Renal pelvis (tissue), 12 donors: ENCODE measurements at places on chromosomes 7 and 10. TPM values are rescaled to one million over a fixed set of nuclear protein-coding genes. Genes with fewer than 3 reads are reported as not detected.

DNA sequence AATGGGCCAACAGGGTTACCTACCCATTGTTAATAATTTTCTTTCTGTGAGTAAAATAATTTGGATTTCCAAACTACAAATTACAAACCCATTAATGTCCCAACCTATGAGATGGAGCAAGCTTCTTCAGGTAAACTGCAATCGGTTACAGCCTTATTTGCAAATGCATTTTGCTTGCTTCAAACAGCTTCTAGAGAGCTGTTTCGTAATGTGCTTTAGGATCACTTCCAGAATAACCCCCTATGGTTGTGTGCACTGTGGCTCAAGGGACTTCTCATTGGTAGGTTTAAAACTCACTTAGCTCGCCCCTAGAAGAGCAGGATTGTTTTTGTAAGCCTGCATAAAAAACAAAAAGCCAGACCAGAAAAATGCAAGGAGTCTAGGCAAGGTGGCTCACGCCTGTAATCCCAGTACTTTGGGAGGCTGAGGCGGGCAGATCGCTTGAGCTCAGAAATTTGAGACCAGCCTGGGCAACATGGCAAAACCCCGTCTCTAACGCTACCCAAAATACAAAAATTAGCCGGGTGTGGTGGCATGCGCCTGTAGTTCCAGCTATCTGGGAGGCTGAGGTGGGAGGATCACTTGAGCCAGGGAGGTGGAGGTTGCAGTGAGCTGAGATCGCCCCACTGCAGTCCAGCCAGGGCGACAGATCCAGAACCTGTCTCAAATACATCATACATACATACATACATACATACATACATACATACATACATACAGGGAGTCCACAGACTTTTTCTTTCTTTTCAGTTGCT lies 3.3 kb upstream of the MAP3K8 start:
- no peak for DNase-seq

GRCh38 chr10:112585126-112585525 lies 138.1 kb downstream of the VTI1A start:
- no peak for DNase-seq

DNA sequence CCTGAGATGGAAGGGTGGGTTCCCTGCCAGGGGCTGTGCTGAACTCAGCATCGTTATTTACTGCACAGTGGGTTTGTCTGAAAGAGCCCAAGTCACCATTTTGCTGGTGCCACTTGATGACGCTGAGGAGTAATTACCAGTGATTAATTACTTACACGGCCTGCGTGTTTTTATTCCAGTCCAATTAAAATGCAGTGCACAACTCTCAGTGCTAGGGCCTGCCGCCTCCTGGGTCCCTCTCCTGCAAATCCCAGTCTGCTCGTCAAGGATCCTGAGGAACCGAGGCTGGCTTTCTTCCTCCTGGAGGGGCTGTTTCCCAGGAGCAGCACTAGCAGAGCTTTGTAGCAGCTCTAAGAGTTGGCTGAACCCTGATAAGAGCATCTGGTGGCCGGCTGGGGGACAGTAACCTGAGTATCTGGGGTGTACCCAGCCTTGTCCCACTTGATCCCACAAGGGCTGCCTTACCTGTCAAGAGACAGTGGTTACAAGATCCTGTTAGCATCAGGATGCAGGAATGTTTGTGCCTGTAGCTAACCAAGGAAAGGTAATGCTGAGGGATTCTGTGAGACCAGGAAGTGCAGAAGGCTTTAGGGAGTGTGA lies 45.1 kb upstream of the LRRC4 start:
- no peak for DNase-seq

GRCh38 chr7:41116817-41117216 lies 586.1 kb downstream of the INHBA start:
- no peak for DNase-seq

DNA sequence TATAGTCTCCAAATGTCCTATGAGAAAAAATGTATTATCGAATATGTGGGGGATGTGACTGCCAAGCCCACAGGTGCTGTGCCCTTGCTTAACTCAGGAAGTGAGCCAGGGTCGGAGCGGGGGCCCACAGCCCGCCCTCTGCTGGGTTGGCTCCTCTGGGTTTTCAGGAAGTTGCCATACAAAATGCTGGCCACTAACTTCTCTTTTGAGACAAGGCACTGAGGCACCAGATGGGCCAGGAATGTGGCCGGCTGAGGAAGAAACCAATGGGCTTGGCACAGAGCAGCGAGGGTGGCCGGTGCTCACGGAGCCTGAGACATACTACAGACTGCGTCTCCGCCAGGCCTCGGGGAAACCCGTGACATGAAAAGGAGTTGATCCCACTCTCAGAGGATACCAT lies 58.9 kb downstream of the FAM53B start:
- no peak for DNase-seq

DNA sequence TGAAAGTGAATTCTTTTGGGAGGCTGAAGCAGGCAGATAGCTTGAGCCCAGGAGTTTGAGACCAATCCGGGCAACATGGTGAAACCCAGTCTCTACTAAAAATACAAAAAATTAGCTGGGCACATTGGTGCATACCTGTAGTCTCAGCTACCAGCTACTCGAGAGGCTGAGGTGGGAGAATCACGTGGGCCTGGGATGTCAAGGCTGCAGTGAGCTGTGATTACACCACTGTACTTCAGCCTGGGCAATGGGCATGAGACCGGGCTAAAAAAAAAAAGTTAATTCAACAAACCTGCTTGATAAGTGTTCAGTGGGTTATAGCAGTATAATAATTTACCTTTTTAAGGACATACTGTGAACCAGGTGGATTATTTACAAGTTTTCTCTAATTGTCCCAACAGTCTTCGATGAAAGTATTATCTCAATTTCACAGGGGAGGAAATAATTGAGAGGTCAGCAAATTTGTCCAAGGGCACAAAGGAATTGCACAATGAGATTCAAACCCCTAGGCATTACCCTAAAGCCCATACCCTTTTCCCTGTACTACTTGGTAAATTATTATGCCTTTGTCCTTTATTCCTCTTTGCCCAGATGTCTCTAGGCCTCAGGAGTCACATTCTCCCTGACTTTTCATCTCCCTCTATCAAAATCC lies 13.1 kb upstream of the DLD start:
- no peak for DNase-seq

GRCh38 chr10:126565441-126565840 lies 105.1 kb downstream of the C10orf90 start:
- no peak for DNase-seq

DNA sequence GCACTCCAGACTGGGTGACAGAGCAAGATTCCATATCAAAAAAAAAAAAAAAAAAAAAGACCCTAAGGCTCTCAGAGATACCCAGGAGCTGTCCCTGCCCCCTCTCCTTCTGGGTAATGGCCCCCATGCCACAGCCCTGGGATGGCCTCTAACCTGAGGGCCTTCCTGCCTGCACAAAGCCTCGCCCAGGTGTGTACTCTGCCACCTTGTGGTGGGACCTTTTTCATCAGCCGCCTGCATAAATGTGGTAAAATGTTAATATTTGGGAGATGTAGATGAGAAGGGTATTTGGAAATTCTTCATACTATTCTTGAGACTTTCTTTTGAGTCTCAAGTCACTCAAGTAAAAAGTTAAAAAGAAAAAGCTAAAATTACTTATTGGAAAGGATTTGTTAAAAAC lies 46.3 kb upstream of the RNF216 start:
- DNase-seq = no peak

DNA sequence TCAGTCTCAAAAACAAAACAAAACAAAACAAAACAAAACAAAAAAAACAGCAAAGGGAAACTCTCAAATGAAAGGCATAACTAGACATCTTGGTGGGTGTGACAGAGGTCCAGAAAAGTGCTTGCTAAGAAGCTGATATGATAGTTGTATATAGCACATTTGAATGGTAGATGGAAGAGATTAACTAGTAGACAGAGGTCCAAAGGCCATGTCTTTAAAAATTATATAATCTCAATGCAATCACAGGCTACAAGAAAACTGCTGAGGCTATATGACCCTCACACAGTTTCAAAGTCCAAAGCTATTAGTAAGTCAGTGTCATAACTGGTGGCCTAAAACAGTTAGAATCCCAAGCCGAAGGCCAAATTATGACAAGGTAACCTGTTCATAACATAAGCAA lies 15.6 kb upstream of the CUBN start:
- DNase-seq = no peak

DNA sequence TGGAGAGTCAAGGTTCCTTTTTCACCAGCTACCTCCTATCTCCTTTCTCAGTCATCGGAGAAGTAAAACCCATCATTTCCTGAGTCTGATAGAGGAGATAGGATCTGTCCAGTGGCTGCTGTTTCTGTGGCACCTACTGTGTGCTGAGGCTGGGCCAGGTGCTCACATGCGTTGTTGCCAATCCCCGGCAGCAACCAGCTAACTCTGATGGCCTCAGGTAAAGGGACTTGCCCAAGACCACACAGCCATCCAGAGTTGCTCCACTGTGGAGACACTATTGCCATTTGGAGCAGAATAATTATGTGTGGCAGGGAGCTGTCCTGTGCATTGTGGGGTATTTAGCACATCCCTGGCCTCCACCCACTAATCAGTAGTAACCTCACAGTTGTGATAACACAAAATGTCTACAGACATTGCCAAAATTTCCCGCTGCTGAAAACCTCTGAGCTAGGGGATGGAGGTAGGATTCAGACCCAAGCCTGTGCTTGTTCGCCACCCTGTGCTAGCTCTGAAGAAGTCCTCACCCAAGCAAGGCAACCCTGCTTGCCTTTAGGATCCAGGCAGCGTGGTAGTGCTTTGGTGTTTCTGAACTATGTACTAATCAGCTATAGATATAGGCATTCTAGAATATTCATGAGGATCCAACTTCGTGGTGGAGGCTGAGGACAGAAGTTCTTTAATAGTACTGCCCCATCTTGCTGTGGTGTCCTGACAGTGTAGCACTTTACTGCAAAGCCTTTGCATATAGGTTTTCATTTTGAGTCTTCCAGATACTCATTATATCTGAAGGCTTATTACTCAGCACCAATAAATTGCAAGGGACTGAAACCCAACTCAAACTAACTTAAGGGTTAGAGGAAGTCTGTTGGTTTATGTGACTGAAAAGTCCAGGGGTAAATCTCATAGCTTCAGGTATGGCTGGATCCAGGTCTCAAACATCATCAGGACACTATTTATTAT lies 164.6 kb downstream of the GRK5 start:
- DNase-seq = no peak

DNA sequence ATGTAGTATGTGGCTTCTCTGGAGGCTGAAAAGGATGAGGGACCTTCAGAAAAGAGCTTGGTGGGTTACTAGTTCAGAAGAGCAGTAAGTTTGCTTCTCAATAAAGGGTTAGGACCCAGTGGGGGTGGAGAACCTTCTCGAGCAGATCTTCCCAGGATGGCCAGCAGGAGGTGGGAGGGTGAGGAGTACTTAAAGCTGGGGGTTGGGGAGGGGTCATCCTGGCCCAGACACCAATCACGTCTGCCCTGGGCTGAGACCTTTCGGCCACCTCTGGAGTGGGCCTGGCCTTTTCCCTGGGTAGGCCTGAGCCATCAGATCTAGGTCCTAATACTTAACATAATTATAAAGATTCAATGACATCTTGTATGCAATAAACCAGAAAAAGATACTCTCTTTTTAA lies 149.0 kb upstream of the TCF7L2 start:
- no peak for DNase-seq

DNA sequence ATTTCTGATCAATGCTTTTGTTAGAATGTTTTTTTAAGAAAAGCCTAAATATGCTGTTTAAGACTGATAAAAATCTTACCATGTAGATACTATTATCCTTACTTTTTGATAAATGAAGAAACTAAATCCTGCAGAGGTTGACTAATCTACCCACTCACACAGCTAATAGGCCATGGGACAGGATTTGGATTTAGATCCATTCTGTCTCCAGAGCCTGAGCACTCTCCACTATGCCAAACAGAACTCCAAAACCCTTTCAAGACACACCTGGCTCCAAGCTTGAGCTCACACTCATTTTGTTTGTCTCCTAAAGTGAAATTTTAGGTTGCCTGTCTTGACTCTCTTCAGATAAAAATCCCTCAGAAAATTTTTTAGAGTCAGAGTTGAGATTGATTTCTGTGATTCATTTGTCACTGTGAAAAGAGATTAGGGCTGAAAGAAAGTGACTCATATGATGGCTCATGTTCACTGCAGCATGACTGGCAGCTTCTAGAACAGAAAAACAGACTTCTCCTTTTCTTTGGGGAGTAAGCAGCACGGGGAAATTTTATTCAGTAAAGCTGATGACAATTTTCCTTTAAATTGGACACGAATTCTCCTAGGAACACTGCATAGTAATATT lies 132.3 kb upstream of the POT1 start:
- no peak for DNase-seq

- no peak for DNase-seq
Observed at GRCh38 chr7:90611115-90611514, 15.0 kb downstream of the CDK14 start.

DNA sequence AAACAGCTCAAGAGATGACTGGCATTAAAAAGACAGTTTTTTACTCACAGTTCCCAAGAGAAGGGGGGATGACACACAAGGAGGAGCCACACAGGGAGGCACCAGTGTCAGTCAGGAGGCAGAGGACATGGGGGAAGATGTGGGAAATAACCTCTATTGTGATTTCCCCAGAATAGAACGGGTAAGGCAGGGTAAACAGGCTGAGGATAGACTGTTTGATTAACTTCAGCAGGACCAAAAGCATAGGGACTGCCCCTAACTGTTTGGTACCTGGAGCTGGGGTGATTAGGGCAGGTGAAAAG lies 60.7 kb downstream of the RAPGEF5 start:
- DNase-seq = no peak

- DNase-seq = no peak
Observed at GRCh38 chr7:143027683-143028082, 751 bp upstream of the OR9A2 start.

- no peak for DNase-seq
Observed at GRCh38 chr10:75013522-75013921, 97.9 kb upstream of the SAMD8 start.

GRCh38 chr10:15703151-15703880 lies 16.4 kb downstream of the ITGA8 start:
- no peak for DNase-seq

DNA sequence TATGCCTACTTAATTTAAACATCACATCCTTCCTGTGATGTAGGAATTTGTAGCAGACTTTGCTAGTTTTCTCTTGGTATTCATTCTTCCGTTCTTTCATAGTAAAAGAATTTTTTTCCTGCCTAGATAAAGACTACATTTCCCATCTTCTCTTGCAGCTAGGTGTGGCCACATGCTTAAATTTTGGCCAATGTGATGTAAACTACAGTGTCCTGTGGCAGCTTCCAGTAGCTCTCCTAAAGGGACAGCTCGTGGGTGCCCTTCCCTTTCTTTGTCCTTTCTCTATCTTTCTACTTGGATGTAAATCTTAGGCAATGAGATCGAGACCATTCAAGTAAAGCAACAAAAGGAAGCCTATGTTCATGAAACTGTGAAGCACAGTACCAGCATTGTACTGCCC lies 58.6 kb downstream of the ASAH2B start:
- DNase-seq = no peak

The SAP25 gene
- 7.0 TPM for polyA plus RNA-seq

The GIMAP5 gene
- 6.1 TPM for polyA plus RNA-seq

The LRRC61 gene
- polyA plus RNA-seq = 30.3 TPM

The ZNF365 gene
- 0.32 TPM for polyA plus RNA-seq

The PIK3AP1 gene
- polyA plus RNA-seq = 4.8 TPM

The SEMA3E gene
- polyA plus RNA-seq = 1.5 TPM

The PTPRN2 gene
- polyA plus RNA-seq = 7.4 TPM

The CALHM1 gene
- not detected for polyA plus RNA-seq

The LMOD2 gene
- polyA plus RNA-seq = not detected
